ENCODE measurements at places on chromosomes 16 and 17. TPM values are rescaled to one million over a fixed set of nuclear protein-coding genes. Genes with fewer than 3 reads are reported as not detected.

GPT2 gene
- total RNA-seq = 21.7 TPM

SOCS1 gene
- total RNA-seq = 41.8 TPM

HBQ1 gene
- total RNA-seq = not detected

LRRC46 gene
- total RNA-seq = not detected

TBC1D3K gene
- total RNA-seq = not detected

PMFBP1 gene
- not detected for total RNA-seq

PRM1 gene
- not detected for total RNA-seq

KRTAP4-9 gene
- total RNA-seq = not detected

ABCA5 gene
- total RNA-seq = 7.5 TPM

PRSS33 gene
- total RNA-seq = not detected

SLC16A11 gene
- total RNA-seq = not detected

NAA38 gene
- total RNA-seq = 83.4 TPM

KRT9 gene
- not detected for total RNA-seq

CHAD gene
- not detected for total RNA-seq

CCDC154 gene
- 0.80 TPM for total RNA-seq

MFAP4 gene
- total RNA-seq = 59.2 TPM

C17orf67 gene
- total RNA-seq = not detected

CHST4 gene
- not detected for total RNA-seq

SHCBP1 gene
- total RNA-seq = 4.3 TPM

OR2C1 gene
- total RNA-seq = not detected

OTOA gene
- total RNA-seq = not detected

AOC2 gene
- total RNA-seq = 0.72 TPM

CMTM2 gene
- total RNA-seq = not detected

CDRT15L2 gene
- not detected for total RNA-seq

SCN4A gene
- not detected for total RNA-seq

ALDH3A2 gene
- total RNA-seq = 32.3 TPM

TMEM238L gene
- not detected for total RNA-seq

CDIP1 gene
- 22.2 TPM for total RNA-seq

TVP23A gene
- 1.4 TPM for total RNA-seq

HCFC1R1 gene
- total RNA-seq = 61.4 TPM

NHLRC4 gene
- 13.1 TPM for total RNA-seq
